ENCODE measurements at places on chromosomes 1 and 21.

GRCh38 chr1:50705041-50705440 lies 255.0 kb downstream of the FAF1 start:
- DNase-seq = no peak

GRCh38 chr1:229381234-229381633 lies 38.4 kb upstream of the CCSAP start:
- DNase-seq = no peak

DNA sequence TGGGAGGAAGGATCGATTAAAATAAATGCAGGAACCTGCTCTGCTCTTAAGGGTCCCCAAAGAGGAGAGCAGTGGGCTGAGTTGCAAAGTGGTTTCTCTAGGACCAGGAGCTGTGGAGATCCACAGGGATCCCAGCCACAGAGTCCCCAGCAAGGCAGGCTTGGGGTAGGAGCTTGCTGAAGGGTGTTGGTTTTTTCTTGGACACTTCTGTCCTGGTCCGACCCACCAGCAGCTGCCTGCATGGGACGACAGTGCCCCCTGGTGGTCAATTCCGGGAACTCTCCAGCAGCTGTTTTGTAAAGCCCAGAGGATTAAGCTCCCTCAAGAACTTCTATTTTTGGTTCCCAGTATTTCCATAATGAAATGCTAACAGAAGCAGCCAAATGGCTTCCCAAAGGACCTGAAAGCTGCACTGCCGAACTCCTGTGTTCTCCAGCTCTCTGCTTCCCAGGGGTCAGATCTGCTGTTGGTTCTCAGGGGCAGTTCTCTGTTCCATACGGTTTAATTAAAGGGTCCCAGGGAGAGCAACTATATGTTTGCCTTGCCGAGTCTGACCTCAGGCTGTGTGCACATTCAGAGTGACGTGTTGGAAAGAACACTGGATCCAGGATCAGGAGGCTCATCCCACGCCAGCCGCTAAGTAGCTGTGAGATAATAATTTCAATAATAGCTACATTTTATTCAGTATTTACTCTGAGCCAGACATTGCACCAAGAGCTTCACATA lies 23.2 kb downstream of the NENF start:
- DNase-seq = peak; percentile 42

- DNase-seq = peak; percentile 80
Measured at GRCh38 chr1:7953850-7954609, 7.5 kb upstream of the PARK7 start.

- DNase-seq = no peak
Measured at GRCh38 chr1:65084066-65084465, 63.9 kb upstream of the AK4 start.

DNA sequence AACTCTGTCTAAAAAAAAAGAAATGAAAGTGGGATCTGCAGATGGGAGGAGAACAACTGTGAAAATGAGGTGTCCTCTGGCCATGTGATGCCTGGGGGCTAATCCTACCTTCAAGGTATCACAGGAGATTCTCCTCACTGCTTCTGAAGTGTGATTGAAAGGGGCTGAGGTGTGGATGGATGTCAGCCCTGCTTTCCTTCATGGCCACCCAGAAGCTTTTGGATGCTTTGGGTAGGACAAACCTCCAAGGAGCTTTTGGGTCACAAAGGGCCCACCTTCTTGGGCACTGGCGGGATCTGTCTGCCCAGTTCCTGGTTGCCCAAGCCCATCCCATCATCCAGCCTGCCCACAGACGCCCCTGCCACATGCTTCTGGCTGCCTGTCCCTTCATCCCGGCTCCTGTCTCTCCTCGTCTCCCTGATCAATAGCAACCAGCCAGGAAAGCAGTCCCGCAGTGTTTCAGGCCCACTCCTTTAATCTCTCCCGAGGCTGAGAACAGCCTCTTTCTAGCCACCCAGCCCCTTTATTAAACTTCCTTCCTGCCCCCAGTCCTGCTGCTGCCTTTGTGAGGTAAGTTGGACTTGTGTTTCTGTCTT lies 87.2 kb downstream of the MAN1C1 start:
- no peak for DNase-seq

GRCh38 chr1:223219318-223219635 lies 76.2 kb upstream of the TLR5 start:
- no peak for DNase-seq

- no peak for DNase-seq
Measured at GRCh38 chr1:241716915-241717656, 65.0 kb downstream of the WDR64 start.

DNA sequence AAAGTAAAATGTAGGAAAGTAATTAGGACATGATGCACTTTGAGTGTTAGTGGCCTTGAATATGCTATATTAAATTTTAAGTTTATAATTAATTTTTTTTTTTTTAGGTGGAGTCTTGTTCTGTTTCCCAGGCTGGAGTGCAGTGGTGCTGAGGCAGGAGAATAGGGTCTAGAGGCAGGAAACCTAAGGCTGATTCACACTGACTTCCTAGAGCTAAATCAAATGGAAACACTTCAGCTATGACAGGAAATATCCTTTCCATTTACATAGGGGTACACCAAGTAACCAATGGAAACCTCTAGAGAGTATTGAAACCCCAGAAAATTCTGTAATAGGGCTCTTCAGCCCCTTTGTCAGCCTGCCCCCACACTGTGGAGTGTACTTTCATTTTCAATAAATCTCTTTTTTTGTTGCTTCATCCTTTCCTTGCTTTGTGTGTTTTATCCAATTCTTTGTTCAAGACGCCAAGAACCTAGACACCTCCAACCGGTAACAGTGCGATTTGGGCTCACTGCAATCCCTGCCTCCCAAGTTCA lies 17.9 kb upstream of the THRAP3 start:
- DNase-seq = no peak

DNA sequence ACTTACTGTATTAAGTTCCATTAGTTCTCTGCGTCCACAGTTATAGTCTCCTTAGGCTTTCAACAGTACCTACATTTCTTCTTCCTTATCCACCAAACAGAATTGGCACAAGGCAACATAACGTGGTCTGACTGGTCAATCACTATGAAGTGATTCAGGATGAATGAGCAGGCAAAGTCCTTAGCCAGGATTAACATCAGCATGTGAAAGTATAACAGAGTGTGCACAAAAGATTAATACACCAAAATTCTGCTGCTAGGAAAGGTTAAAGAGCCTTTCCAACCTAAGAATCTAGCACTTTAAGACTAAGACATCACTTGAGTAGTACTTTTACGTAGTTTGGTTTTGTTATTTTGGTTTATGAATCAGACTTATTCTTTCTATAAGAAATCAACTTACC lies 15.8 kb downstream of the DEPDC1 start:
- DNase-seq = no peak

- DNase-seq = no peak
Measured at GRCh38 chr1:28535180-28535579, 17.7 kb upstream of the TRNAU1AP start.

GRCh38 chr1:44035726-44036408 lies 4.6 kb upstream of the SLC6A9 start:
- DNase-seq = no peak

- no peak for DNase-seq
Measured at GRCh38 chr1:237043846-237044636, 2.1 kb downstream of the RYR2 start.

GRCh38 chr1:180033390-180033789 lies 78.8 kb downstream of the CEP350 start:
- no peak for DNase-seq

DNA sequence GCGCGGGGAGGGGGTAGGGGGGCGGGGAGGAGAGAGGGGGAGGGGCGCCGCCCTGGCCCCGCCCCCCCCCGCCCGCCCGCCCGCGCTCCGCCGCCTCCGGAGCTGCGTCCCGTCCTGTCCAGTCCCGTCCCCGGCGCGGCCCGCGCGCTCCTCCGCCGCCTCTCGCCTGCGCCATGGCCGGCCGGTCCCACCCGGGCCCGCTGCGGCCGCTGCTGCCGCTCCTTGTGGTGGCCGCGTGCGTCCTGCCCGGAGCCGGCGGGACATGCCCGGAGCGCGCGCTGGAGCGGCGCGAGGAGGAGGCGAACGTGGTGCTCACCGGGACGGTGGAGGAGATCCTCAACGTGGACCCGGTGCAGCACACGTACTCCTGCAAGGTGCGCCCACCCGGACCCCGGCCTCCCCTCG lies at the start of gene AGRN:
AGRN (plus strand) TSS at position 121 of the 405 bp plus-strand sequence; CDS start at position 174, 53 bp downstream.
- DNase-seq = no peak

DNA sequence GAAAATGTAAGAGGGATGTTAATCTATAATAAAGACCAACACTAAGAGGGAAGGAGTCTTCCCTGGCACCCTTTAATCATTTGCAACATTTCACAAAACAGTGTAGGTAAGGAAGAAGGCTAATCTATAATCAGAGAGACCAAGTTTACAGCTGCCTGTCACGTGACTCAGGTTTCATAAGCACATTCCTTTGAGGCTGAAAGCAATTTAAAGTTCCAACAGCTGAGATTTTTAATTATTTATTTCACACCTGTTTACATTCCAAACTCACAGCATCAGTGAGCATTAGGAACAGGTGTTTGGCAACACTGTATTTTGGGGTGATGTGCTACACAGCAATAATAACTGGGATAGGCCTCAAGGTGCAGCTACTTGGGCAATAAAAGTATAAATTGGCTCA lies 75.7 kb upstream of the PGBD5 start:
- no peak for DNase-seq

DNA sequence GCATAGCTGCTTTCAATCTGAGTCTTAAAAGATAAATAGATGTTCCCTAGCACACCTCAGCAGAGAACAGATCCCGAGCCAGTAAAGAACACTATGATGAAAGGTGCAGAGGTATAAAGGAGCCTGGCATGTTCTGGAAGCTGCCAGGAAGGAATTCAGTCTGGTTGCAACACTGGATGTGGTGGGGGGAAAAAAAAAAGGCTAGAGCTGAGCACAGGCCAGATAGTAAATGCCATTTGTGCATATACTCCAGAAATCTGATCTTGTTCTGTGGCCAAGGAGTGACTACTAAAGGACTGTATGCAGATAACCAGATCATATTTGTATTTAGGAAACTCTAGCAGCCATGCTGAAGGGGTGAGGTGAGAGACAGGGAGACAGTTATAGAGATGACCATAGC lies 240.3 kb downstream of the VAV3 start:
- DNase-seq = no peak

- no peak for DNase-seq
Measured at GRCh38 chr1:23403038-23403336, 21.6 kb downstream of the TCEA3 start.

DNA sequence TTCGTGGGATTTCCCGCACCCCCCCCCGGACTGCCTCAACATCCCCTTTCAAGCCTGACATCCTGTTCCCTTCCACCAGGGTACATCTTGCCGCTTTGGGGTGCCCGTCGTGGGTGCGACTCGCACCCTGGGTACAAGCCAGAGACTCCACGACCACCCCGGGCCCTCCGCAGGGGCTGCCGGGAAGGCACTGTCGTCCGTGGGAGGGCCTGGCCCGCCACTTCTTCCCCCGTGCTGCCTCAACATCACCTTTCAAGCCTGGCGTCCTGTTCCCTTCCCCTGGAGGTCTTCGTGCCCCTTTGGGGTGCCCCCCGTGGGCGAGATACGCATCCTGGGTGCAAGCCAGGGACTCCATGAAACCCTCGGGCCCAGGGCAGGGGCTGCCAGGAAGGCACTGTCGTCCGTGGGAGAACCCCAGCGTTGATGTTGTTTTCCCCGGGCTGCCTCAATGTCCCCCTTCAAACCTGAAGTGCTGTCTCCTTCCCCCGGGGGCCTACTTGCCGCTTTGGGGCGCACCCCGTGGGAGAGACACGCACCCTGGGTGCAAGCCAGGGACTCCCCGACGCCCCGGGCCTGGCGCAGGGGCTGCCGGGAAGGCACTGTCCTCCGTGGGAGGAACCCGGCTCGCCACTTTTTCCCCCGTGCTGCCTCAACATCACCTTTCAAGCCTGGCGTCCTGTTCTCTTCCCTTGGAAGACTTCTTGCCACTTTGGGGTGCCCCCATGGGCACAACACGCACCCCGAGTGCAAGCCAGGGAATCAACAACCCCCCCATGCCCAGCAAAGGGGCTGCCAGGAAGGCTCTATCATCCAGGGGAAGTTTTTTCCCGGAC lies 138.6 kb downstream of the LIPI start:
- DNase-seq = no peak

DNA sequence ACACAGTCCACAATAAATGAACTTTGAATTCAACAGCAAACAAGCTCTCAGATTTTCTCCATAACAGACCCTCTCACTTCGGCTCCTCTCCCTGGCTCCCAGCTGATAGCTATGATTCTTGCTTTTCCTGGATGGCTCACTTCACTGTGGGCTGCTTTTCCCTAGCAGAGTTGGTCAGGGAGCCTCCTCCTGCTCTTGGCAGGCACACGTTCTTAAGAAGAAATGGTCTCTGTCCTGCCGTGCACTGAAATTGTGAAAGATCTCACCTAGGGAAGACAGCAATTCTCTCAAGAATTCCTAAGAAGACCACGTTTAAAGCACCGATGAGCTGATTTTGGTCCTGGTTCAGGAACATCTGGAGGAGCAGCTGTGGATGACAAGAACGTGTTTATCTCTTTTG lies 148.5 kb upstream of the KCNK2 start:
- DNase-seq = no peak

GRCh38 chr1:51686450-51686849 lies 69.6 kb downstream of the OSBPL9 start:
- DNase-seq = no peak

GRCh38 chr1:213419401-213420030 lies 368.5 kb downstream of the RPS6KC1 start:
- DNase-seq = no peak

GRCh38 chr1:145886390-145886789 lies 724 bp upstream of the ANKRD35 start:
- no peak for DNase-seq

- no peak for DNase-seq
Measured at GRCh38 chr21:28311411-28312190, 681.1 kb downstream of the LTN1 start.

- DNase-seq = no peak
Measured at GRCh38 chr1:152878042-152878441, at the start of gene SMCP. Gene SMCP, plus strand, starts transcription at chr1:152878322. Its CDS starts 6,101 bp downstream, at chr1:152884423.

DNA sequence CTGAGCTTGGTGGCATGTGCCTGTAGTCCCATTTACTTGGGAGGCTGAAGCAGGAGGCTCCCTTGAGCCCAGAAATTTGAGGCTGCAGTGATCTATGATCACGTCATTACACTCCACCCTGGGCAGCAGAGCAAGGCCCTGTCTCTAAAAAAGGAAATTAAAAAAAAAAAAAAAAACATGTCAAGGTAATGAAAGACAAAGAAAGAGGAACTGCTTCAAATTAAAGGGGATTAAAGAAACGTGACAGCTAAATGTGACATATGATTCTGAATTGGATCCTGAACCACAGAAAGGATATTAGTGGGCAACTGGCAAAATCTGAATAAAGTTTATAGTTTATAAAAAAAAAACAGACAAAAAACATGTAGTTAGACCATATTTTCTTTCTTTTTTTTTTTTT lies 3.8 kb upstream of the C2CD4D start:
- no peak for DNase-seq

DNA sequence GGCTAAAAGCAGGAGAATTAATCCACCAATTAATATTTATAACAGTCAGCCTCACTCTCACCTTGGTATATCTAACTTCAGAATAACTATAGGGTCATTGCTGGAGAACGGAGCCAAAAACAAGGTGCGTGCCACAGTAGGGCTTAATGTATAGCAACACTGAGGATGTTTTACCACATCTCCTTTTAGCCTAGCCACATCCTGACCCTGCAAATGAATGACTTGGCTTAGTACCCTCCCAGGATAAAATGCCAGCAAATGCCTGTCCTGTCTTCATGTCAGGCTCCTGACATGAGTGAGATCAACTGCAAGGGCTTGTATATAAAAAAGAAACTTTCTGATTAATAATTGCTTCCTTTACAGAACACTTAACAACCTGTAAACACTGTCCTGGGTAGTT lies 2.7 kb upstream of the CDC42BPA start:
- peak; percentile 51 for DNase-seq

Measured in KG1 (cell line).